Stimulated activated CD4-positive, alpha-beta T cell treated with anti-CD3 and anti-CD28 coated beads, TNF-alpha, amount 100 ng/mL, for 48 hours (primary cell): ENCODE measurements at places on chromosomes 5 and 9.

DNA sequence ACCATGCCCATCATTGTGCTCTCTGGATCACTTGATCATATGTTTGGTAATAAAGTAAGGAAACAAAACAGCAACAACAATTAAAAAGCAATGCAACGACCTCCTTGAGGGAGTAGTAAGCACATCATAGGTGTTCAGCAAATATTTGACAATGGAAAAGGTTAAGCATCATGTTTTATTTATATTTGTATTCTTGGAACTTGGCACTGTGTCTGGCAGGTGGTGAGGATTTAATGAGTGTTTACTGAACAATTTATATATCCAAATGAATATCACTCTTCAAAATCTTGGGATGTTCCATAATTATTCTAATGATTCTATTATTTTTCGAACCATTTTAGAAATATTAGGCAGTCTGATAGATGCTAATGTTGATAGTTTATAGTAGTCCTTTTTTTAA lies 6.2 kb downstream of the PIP5K1B start:
- no peak for DNase-seq

GRCh38 chr5:156947925-156948324 lies 15.1 kb downstream of the TIMD4 start:
- DNase-seq: no peak

DNA sequence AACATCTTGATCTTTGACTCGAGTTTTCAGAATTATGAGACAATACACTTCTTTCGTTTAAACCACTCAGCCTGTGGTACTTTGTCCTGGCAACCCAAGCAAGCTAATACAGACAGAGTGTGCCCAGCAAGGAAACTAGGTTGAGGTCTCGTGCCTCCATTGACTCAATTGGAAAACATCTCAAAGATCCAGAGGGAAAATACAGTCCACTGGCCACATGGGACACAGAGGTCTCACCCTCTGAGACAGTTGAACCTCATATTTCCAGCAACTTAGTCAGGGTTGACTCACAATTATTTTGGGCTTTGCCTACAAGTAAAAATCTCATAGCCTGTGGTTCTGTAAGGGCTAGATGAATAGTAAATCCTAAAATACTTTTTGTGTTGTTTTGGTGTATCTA lies 631.5 kb downstream of the MTRR start:
- no peak for DNase-seq

DNA sequence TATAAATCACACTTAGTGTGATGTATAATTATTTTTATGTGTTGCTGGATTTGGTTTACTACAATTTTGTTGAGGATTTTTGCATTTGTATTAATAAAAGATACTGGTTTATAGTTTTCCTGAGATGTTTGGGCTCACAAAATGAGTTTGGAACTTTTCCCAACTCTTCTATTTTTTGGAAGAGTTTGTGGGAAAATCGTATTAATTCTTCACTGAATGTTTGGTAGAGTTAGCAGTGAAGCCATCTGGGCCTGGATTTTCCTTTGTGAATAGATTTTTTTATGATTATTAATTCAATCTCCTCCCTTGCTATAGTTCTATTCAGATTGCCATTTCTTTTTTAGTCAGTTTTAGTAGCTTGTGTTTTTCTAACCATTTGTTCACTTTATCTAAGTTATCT lies 201.7 kb upstream of the NFIL3 start:
- DNase-seq: no peak

DNA sequence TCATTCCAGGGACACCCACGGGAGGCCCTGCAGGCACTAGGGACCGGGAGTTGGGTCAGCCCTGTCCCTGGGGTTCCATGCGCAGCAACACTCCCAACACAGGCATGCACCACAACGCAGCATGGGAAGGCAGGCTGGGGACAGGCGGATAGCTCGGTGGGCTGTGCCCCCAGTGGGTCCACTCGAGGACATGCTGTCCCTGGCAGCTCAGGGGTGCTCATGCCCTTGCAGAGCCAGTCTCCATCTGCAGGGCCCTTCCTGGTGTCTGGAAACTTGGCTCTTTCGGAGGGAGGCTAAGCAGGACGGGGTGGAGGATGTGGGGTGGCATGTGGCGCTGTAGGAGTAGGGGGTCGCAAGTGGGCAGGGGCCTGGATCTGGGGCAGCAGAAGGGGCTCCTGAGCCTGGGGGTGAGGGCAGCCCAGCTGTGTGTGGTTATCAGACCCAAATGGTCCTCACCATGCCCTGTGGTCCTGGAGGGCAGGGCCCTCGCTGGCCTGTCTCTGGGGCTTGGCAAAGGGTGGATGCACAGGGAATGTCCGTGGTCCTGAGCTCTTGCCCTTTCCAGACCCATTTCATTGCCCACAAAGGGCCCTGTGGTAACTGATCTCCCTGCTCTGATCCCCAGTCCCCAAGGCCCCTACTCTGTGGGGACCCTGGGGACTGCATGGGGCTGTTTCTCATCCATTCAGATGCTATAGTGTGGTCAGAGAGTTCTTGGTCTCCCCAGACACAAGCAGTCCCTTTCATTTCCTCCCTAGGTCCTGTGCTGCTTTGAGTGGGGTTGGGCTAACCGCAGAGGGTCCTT lies 90.3 kb upstream of the PHYKPL start:
- DNase-seq: no peak

- DNase-seq: no peak
These were observed 37.4 kb downstream of the C9orf50 start for GRCh38 chr9:129583308-129584038.

GRCh38 chr9:108672475-108673190 lies 183.2 kb downstream of the ACTL7B start:
- DNase-seq: no peak

- DNase-seq: no peak
These were observed 329.0 kb upstream of the PANK3 start for GRCh38 chr5:168908207-168908606.

GRCh38 chr9:109846776-109847175 lies 66.8 kb downstream of the PALM2AKAP2 start:
- DNase-seq: no peak

DNA sequence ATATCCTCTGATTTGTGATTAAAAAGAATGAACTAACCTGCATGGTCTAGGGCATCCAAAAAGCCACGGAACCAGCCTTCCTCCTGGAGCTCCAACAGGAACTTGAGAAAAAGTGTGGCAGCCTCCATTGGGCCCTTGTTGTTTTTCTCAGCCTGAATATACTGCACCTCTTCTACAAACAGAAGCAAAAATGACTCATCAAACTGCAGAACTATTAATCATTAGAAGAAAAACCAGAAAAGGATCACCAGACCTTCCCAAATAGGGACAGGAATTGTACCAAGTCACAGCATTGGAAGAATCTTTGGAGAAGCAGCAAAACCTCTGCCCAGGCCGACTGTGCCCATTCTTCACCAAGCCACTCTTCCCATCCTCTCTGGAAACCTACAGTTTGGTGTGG lies 25.2 kb downstream of the RIGI start:
- DNase-seq: no peak

DNA sequence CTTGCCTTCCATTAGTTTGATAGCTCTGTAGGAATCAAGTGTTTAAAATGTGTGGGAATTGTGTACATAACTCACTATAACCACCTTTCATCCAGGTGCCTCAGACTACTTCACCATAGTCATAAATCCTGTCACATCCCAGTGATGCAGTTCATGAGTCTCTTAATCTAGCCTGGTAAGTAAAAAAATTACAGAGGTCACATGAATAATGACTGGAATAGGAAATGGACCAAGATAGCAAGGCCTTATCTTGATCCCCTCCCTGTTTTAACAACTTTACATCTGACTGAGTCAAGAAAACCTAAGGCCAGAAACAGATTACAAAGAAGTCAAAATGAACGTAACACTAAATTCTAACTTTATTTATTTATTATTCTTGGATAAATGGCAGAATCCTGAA lies 1.5 kb upstream of the RNF145 start:
- DNase-seq: no peak

DNA sequence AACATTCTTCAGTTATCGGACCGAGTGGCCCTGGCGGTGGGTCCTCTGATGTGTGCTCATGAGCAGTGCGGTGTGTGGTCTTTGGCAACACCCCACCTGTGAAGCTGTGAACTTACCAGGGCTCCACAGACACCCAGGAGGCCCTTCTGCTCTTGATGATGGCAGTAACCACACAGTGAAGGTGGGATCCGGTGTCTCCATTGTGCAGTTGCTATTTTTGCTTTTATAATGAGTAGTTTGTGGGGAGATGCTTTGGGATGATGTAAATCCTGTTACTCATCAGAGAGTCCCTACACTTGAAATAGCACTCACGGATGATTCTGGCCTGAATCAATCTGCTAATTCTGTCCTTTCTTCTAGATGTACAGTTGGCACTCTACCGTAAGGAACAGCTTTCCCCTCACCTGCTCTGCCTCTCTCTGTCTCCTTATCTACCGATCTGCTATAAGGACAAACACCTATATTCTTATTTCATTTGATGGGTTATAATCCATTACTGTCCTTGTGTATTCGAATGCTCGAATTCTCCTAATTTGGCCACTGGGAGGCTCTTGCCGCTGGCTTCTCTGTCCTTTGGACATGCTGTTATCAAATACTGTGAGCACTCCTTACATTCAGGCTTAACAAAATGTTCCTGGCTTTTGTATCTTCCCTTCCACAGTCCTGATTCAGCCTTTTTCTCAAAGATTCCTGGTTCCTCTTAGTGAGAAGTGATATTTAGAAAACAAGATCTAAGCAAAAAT lies 20.2 kb downstream of the ATPSCKMT start:
- DNase-seq: no peak

GRCh38 chr5:66151030-66151429 lies 6.9 kb downstream of the SREK1 start:
- peak; percentile 24 for DNase-seq

DNA sequence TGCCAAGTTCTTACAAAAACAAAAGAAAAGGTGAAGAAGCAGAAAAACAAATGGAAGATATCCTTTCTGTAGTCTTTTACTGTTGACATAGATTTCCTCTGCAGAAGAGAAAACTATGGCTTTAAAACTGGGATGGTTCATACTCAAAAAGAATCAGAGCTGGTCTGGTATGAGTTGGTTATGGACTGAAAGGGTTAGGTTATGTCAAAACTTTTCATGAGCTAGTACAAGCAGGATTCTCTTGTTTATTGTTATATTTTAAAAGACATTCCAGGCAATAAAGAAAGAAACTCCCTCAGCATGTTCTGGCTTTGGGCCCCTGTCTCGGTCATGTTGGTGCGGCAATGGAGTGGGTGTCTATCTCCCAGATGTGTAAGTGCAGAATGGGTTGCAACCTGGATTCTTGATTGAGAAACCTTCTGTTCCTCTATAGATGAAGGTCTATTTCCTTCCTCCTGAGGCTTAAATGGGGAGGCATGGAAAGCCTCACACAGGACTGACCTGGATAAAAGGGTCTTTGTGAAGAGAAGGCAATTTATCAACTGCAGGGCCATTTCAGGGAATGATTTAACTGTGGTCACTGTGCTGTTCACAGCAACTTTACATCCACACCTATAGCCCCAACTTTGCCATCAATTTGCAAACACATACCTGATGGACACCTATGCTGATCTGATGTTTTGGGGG lies 209.6 kb upstream of the TNC start:
- DNase-seq: no peak

GRCh38 chr9:77156646-77157371 lies 20.5 kb upstream of the VPS13A start:
- DNase-seq: no peak

DNA sequence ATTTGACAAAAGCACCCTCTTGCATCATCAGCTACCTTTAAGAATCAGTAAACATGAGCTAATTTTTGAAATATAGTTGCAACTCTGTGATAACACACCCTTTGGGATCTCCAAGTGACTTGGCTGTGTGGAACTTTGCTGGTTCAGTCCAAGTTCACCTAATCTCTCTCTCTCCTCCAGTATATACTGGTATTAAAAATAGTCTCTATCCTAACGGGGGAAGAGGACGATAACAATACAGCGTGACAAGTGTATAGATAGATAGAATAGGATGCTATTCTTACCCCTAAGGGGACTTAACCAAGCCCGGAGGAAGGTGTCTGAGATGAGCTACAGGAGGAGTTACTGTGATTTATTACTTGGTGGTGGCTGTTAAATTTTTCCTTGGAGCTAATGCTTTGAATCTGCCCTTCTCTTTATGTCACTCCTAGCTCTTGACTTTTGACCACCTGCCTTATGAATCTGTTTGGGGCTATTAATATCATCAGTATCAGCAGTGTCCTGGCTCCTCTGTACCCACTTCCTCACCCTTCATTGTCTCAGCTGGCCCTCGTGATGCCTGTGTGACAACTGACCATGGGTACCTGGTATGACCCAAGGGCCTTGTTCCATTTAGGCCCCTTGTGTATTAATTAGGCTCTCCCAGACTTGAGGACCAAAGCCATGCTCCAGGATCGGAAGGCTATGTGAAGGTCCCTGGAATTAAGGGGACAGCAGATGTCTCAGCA lies 223.9 kb downstream of the SREK1 start:
- no peak for DNase-seq
